Stimulated activated CD4-positive, alpha-beta T cell treated with anti-CD3 and anti-CD28 coated beads, Interleukin-1b, Interleukin-23, amount 100 ng/mL, for 1 hour (primary cell): ENCODE measurements at places on chromosomes 5 and 9.

- no peak for DNase-seq
Measured at GRCh38 chr5:36436306-36436705, 134.6 kb upstream of the RANBP3L start.

- no peak for DNase-seq
Measured at GRCh38 chr9:90631964-90632363, 10.7 kb downstream of the DIRAS2 start.

- no peak for DNase-seq
Measured at GRCh38 chr9:108534741-108535140, 321.0 kb downstream of the ACTL7B start.

DNA sequence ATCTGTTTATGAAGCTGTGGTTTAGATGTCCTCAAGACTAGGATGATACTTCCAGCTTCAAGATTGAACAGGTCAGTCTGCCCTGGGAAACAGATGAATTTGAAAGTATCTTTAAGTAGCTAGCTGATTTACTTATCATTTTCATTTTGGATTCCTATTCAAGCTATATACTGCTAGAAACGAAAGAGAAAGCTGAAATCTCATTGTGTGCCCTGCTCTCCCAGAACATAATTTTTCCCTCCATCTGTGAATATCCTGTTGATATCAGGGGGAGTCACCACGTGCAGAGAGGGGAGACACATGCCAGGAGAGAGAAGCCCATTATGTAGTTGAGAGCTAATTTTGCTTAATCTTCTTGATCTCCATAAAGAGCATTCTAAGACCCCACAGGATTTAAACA is 439.1 kb downstream of the NR2F1-AS1 start:
- DNase-seq, result no peak

- no peak for DNase-seq
Measured at GRCh38 chr5:54415147-54415546, 40.4 kb upstream of the HSPB3 start.

GRCh38 chr5:83509540-83509939 is 38.0 kb downstream of the VCAN start:
- no peak for DNase-seq

DNA sequence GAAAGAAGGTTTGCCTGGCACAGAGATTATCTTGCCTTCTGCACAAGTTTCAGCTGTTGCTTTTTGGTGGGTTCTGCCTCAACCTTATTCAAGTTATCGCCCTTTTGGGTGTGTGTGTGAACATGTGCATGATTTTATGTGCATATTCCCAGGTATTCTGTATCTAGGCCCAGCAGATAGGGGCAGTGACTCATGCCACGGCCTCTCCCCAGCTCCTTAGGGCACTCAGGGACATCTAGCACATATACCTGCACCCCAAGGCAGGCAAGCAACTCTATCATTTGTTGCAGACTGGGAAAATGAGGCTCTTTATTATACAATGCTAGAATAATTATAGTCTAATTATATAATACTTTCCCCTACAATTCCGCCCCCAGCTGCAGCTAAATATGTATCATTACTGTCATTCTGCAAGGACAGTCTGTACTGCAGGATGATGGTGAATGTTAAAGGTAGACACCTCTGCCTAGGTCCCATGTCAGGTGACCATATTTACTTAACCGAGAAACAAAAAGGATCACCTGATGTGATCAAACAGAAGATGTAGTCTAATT is 128.9 kb downstream of the PDE8B start:
- no peak for DNase-seq

GRCh38 chr9:18890372-18890771 is 142.6 kb downstream of the SAXO1 start:
- DNase-seq, result no peak

GRCh38 chr5:110376281-110376951 is 350.1 kb downstream of the TMEM232 start:
- no peak for DNase-seq

- no peak for DNase-seq
Measured at GRCh38 chr5:36644727-36645126, 38.3 kb downstream of the SLC1A3 start.

DNA sequence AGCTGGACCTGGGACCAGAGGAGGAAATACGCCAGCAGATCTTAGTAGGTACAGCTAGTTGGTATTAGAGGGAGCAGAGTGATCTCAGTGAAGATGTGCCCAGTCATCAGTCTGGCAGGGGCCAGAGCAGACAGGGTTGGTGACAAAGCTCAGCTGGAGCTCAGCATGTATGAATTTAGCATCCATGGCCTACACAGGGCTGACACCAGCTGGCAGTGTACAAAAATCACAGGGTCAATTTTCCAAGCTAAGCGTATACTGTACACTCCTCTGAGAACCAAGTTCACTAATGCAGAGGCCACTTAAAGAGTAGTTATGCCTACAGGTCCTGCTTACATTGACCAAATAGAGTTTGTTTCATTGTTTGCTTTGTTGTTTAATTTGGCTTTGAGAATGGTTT is 146.6 kb downstream of the SLC24A2 start:
- DNase-seq, result no peak

GRCh38 chr9:36845844-36846243 is 188.2 kb downstream of the PAX5 start:
- no peak for DNase-seq

- no peak for DNase-seq
Measured at GRCh38 chr9:136650021-136650420, 12.7 kb upstream of the EGFL7 start.
